Stimulated activated naive CD8-positive, alpha-beta T cell treated with anti-CD3 and anti-CD28 coated beads, Interleukin-15, Interleukin-2, amounts not matched to agents 100 U/mL and 50 U/mL, for 24 hours (primary cell): ENCODE measurements at places on chromosomes 5 and 9.

DNA sequence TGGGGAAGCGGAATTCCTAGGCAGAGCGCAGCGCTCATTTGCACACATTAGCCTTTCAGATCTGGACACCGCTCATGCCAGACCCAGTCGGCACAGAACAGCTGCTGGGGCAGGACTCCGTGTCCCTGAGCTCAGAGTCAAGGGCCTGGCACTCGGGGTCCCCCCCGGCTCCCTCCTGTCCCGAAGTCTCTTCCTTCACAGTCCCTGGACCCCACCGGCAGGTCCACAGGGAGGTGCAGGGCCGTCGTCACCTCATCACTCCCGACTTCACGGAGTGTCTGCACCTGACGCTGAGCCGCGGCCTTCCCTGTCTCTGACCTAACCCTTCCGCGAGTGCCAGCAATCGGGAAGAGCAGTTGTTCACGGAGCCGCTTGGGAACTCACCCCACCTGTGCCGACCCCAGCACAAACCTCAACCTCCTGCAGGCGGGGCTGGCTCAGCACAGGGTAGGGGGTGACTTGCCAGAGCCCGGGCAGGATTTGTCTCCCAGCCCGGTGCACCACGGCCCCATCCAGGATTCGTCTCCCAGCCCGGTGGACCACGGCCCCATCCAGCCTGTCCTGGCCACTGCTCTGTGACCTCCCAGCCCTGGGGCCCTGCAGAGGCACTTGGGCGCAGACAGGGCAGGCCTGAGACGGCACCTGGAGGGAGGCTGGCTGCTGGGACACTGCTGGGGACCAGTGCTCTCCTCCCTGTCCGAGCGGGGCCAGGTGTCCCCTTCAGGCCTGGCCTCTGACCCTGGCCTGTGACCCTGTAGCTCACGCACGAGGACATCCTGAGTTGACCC, 9.9 kb upstream of the SLC9A3 start:
- no peak for DNase-seq

DNA sequence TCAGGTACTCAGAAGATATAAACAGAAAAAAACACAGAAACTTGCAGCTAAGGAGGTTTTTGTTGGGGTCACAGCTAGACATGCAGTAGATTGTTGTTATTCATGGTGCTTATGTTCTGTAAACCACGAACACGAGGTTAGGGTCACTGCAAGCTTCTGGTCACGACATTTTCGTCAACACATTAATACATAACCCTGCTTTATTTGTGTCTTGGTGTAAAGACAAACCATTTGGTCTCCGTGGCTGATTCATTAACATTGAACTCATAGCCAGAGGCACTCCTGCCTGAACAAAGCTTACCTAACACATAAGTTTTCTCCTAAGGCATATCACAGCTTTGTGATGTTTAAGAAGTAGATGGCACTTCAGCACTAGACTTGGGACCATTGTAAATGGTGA, 16.9 kb downstream of the TEK start:
- no peak for DNase-seq

GRCh38 chr5:102722931-102723330, 32.2 kb upstream of the PAM start:
- no peak for DNase-seq

- no peak for DNase-seq
Observed at GRCh38 chr5:130017173-130017572, 112.9 kb downstream of the CHSY3 start.

DNA sequence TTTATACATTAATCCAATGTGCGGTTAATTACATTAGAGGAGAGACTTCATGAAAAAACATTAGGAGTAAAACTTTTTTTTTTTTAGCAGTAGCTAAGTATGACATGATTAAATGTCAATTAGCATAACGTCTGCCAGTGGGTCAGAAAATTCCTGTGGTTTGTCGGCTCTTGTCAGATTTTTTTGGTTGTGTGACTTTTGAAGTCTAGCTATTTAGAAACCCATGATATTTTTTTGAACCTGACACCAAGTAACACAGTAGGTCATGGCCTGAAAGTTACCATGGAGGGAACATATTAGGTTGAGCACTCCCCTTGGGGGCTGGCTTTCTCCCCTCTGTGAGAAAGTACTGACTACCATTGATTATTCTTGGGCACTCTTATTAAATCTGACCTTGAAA, 84.8 kb upstream of the ALDH1A1 start:
- DNase-seq, result no peak

- DNase-seq, result peak; percentile 79
Observed at GRCh38 chr5:134079748-134080581, 34.5 kb upstream of the TCF7 start.

DNA sequence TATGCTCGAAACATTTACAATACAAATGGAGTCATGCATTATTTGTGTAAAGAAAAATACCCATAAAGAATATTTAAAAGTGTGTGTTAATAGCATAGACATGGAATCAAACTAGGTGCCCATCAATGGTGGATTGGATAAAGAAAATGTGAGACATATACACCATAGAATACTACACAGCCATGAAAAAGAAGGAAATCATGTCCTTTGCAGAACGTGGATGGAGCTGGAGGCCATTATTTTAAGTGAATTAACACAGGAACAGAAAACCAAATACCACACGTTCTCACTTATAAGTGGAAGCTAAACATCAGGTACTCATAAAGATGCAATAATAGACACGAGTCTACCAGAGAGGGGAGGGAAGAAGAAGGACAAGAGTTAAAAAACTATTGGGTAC, 22.8 kb downstream of the SMIM23 start:
- DNase-seq, result no peak

DNA sequence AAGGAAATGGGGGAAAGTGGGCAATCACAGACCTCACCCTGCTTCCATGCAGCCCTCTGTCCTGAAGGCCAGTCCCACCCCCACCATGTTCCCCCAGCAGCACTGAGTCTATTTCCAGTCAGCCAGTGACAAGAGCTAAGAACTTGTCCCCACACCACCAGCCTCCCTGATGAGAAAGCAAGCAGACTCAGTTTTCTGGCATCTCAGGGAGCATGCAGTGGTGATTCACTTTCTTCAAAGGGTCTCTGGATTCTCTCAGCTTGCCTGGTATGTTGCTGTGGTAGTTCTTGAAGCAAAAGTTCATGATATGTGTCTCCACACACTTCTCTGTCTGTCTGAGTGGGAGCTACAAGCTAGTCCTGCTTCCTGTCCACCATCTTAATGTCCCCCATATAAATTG, 799.9 kb upstream of the TYRP1 start:
- DNase-seq, result no peak

- no peak for DNase-seq
Observed at GRCh38 chr9:109441296-109441695, 56.8 kb downstream of the PTPN3 start.

DNA sequence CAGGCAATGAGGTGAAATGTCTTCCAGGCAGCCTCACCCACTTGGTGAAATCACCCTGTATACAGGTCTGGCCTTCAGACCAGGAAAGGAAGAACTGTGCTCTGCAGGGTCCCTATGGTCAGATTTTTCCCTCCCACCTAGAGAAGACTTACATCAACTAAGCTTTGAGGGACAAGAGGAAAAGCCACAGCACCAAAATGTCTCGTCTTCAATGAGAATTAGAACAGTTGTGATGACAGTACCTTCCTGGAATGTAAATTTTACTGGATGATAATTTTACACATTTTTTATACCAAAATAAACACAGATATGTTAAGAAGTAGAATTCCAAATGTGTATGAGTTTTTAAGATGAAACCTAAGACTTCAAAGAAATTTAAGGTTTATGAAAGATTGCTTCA, 283.9 kb downstream of the SPOCK1 start:
- no peak for DNase-seq

GRCh38 chr5:2217219-2217618, 334.5 kb upstream of the IRX4 start:
- no peak for DNase-seq

GRCh38 chr5:67799732-67800234, 415.8 kb upstream of the PIK3R1 start:
- DNase-seq, result no peak

DNA sequence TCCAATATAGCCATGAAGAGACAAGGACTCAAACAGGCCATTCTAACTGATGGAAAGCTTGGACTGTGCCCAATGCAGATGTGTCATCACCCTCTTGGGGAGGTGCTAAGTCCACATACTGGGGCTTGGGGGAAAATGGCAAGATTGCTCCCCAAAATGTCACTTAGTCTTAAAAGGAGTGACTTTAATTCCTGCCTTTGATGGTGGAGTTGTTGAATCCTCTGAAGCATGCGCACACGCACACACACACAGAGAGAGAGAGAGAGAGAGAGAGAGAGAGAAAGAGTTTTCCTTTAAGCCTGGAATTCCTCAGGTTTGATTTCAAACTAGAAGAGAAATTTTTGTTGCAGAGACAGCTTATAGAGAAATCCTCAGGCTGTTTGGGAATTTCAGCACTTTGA, 161.9 kb upstream of the GAS1 start:
- DNase-seq, result no peak

GRCh38 chr9:134380542-134381271, 54.5 kb downstream of the RXRA start:
- DNase-seq, result no peak

DNA sequence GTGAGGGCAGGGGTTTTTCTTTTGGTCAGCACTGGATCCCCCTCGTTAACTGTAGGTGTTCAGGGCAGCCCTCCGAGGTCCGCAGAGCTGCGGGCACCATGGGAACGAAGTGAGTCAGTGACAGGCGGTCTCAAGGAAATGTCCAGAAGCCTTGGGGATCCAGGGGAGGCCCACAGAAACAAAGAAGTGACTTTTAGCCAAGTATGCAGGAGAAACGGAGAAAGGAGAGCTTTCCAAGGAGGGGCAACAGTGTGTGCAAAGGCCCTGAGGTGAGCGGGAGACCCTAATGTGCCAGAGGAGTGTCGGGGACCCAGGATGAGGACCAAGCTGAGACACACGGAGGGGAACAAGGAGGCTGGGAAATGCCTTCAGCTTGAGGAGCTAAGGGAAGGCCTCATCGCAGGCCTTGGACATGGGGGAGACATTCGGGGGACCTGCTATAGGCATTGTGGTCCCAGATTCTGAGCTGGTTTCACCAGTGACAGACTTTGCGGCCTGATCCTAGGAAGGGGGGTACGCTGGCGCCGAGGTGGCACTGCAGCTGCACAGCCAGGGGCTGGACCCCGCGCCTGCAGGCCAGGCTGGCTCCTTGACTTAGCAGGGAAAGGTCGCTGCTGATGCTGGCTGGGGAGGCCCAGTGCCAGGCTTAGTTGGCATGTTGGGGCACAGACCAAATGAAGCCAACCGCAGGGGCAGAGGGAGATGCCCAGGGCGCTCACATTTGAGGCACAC, 3.3 kb downstream of the LTC4S start:
- DNase-seq, result no peak

DNA sequence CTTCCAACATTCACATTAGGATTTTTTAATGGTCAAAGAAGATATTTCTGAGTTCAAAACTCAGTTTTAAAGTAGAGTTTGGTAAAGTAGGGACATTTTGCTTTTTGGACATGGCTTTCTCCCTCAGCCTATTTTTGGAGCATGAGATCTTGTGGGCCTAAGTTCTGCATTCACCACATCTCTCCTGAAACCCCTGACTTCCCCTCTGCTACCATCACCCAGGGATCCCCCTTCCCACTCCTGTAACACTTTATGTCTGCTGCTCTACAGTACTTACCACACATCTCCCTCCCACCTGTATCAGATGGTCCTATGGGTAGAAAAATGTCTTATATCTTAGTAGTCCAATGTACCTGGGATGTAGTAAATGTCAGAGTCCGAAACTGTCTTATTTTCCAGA, 48.2 kb upstream of the JAK2 start:
- DNase-seq, result peak; percentile 27

- no peak for DNase-seq
Observed at GRCh38 chr9:14868418-14868771, 41.8 kb downstream of the FREM1 start.

DNA sequence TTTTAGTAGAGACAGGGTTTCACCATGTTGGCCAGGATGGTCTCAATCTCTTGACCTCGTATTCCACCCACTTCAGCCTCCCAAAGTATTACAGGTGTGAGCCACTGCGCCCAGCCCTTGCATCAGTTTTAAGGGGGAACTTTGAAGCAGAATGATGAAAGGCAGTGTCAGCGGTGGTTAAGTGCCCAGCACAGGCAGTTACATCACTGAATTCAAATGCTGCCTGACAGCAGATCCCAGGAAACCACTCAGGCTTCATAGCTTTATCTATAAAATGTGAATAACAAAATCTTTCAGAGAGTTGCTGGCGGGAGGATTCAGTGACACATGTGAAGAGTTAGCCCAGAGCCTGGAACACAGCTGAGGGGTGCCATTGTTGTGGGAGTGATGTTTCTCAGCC, 26.5 kb downstream of the FGF1 start:
- no peak for DNase-seq
